Stimulated activated CD4-positive, alpha-beta T cell treated with anti-CD3 and anti-CD28 coated beads, Interleukin-1b, Interleukin-23, amount 100 ng/mL, for 4 hours (primary cell): ENCODE measurements at places on chromosomes 2 and 18.

DNA sequence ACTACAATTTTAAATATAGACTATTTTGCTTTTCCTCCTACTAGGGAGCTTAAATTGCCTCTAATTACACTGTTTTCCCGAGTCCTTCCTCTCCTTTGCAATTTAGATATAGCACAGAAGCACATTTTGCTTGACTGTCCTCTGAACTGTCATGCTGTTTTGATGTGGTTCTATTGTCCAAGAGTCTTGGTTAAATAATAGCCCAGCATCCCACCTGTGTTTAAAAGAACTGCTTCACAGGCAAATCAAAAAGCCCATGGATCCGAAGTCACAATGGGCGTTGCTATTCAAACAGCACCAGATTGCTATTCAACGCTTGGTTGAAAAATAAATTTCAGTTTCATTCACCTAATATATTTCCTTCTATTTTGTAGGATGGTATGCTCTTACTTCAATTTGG is 22.3 kb upstream of the ACTR3 start:
- no peak for DNase-seq

DNA sequence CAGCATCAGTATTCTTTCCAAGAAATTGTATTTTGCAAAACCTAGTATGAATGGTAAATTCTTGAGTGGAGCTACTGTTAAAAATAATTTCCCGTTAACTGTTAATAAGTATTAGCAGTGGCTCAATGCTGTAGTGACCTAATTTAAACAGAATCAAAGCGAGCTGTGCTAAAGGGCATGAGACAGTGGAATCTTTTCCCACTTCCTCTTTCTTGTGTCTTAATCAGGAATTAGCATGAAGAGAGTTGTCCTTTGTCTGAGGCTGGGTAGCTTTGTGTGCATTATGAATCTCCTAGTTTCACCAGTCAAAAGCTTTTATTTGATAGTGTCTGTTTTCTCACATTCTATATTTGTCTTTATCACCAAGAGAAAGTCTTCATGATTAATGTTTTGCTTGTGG is 298.8 kb upstream of the GCFC2 start:
- no peak for DNase-seq

- no peak for DNase-seq
Measured at GRCh38 chr18:75130591-75131328, 78.2 kb downstream of the PTGR3 start.

GRCh38 chr2:112944971-112945370 is 32.8 kb upstream of the IL36G start:
- no peak for DNase-seq

DNA sequence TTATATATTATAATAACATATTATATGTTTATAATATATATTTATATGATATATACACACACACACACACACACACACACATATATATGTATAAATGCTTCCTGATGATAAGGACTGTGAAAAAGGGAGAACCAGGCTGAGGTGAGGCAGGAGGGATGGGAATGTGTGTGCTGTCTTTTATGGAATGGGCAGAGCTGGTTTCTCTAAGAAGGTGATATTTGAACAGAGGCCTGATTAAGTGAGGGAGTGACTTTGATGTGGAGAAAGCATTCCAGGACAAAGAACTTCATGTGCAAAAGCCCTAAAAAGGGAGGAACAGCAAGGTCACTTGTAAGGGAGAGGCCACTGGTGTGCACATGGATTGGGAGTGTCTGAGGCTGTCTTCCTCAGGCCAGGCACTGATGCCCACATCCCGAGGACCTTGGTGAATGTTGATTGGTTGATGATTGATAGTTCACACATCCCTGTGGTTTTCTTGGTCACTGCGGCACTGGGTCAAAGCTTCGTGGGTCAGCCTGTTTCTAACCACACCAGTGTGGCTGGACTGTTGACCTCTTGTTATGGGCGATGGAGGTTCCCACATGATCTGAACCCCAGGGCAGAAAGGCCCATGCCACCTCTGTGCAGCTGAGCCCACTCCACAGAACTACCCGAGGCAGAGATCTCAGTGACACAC is 196.9 kb downstream of the MYCN start:
- no peak for DNase-seq

GRCh38 chr2:240353086-240353798 is 82.2 kb upstream of the GPC1 start:
- no peak for DNase-seq

DNA sequence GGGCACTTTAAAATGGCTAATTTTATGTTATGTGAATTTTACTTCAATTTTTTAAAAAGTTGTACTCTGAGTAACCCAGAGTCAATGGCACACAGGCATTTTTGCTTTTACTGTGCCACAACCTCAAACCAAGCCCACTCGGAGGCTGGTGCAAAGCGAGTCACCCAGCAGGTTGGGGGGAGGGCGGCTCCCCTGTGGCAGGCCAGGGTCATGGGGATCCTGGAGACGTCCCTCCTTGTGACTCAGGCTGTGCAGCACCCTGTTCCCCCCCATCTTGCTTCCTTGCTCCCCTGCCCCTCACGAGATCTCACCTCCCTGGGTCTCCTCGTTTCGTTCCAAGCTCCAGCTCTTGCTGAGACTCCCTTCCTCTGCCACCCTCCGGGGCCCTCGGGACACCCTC is 58.6 kb downstream of the POMC start:
- no peak for DNase-seq

- DNase-seq, result no peak
Measured at GRCh38 chr2:182592691-182593393, 123.2 kb upstream of the DNAJC10 start.

GRCh38 chr2:233976690-233977294 is 59.6 kb downstream of the TRPM8 start:
- no peak for DNase-seq

GRCh38 chr2:109238580-109238979 is 109.6 kb downstream of the SH3RF3 start:
- DNase-seq, result no peak

DNA sequence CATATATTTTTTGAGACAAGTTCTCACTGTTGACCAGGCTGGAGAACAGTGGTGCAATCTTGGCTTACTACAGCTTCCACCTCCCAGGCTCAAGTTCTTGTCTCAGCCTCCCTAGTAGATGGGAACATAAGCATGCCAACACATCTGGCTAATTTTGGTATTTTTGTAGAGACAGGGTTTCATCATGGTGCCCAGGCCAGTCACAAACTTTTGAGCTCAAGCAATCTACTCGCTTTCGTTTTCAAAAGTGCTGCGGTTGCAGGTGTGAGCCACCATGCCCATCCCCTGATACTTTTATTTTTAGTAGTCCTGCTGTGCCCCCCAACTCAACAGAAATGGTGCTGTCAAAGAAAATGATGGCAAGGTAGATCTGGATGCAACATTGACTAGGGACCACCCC is 1127.3 kb downstream of the SUCLG1 start:
- no peak for DNase-seq

- DNase-seq, result no peak
Measured at GRCh38 chr2:240917009-240917683, 11.0 kb downstream of the CROCC2 start.

- DNase-seq, result no peak
Measured at GRCh38 chr18:14942275-14942674, 194.3 kb downstream of the ANKRD30B start.

- no peak for DNase-seq
Measured at GRCh38 chr18:72819050-72819449, 48.7 kb downstream of the NETO1 start.

- DNase-seq, result no peak
Measured at GRCh38 chr2:180761224-180761623, 219.2 kb upstream of the UBE2E3 start.

GRCh38 chr18:32422978-32423740 is 47.5 kb downstream of the GAREM1 start:
- DNase-seq, result no peak

GRCh38 chr2:172472446-172473033 is 45.2 kb downstream of the ITGA6 start:
- no peak for DNase-seq

- no peak for DNase-seq
Measured at GRCh38 chr2:186918495-186918894, 69.5 kb upstream of the ZSWIM2 start.

GRCh38 chr2:179340678-179341077 is 76.0 kb upstream of the SESTD1 start:
- DNase-seq, result no peak

DNA sequence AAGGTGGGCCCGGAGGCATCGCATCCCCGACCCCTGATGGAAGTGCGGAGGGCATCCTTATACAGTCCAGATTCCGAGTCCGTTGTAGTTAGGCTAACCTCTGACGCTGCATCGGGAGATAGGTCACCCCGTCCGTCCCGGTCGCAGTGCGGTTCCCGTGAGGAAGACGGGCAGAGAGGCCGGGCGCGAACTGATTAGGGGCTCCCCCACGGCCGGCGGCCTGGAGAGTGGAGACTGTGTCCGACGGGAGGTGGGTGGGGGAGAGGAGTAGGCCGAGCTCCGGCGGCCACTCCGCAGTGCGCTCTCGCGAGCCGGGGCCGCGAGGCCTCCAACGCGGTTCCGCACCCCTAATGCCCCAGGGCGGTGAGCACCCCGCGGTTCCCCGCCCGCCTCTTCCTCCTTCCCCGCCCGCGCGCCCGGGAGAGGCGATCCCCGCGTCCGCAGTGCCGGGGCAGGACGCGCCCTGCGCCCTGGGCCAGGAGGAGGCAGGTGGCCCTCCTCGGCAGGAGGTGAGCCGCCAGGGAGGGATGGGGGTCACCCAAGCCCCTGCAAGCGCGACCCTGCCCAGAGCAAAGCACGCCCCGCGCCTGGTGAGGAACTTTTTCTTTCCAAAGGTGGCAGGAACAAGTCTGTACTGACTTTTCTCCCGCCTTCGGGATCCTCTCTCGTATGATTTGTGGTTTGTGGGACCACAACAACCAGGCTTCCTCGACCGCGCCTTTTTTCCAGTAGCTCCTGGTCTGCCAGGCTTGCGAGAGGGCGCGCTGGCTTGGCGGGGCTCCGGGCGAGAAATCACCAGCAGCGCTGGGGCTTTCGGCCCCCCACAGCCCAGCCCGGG is 1.4 kb upstream of the SP5 start:
- DNase-seq, result no peak

GRCh38 chr18:990197-990596 is 85.5 kb downstream of the ADCYAP1 start:
- no peak for DNase-seq

- no peak for DNase-seq
Measured at GRCh38 chr2:206707164-206707701, 11.0 kb downstream of the DYTN start.

DNA sequence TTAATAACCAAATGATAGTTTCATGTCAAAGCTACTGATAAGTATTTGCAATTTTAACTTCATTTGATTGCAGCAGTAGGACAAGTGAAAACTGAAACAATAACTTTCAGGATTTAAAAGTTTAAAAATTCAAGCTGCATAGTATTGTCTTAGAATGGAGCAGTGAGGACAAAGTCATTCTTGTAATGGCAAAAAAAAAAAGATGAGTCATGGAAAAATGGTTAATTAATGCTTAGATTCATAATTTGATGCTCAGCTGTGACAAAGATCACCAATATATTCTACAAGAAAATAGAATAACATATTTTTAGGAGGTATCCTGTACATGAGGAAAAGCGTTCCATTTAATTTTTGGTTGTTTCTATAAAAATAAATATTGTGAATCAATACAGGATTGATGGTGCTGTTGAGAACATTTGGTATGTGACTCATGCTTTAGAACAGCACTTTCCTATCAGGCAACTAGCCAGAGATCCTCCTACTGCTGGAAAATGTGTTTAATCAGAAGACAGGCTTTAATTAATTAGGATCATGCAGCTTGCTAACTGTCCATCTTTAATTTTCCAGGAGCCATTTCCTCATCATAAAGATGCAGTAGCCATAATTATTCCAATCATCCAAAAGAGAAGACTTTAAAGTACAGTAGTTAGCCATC is 239.0 kb upstream of the MMADHC start:
- DNase-seq, result no peak

GRCh38 chr2:113068706-113069485 is 1.1 kb downstream of the IL1F10 start:
- no peak for DNase-seq

- DNase-seq, result no peak
Measured at GRCh38 chr2:220185766-220186305, 558.4 kb downstream of the SLC4A3 start.

GRCh38 chr2:12170121-12170520 is 423.7 kb downstream of the LPIN1 start:
- no peak for DNase-seq

DNA sequence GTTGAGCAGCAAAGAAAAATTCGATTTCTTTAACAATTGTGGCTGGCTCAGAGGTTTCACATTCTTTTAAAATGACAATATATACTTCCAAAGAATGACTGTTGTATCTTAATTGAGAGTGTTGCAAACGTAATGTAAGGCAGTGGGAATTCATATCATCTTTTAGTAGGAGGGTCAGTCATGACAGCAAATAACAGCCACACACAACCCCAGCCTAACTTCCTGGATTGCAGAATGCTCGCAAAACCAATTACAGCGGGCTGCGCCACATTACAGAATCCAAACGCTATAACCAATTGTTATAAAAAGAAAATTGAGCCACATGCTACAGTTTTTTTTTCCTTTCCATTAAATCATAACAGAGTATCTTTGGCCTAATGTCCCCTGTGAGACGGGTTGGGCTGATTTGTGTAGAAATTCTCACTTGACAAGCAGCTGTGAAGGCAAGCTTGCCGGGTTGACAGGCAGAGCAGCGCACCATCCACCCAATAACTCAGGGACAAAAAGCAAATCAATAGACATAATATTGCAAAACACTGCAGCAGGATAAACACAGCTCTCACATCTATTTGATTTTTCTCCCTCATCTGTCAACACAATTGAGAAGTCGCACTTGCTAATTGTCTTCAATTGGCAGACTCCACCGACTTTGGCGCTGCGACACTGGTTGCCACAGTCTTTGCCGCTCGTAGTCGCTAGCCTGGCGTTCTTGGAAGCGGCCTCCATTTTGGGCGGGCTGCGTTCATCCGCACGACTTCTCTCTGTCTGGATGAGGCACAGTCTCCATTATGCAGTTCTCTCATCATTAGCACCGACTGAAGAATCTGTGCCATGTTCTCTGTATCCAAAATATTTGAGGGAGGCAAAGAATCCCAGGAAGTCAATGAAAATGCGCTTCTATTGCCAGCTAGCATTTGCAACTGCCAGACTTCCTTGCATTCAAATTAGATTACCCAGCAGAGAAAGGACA is 95.0 kb upstream of the CCDC68 start:
- no peak for DNase-seq

DNA sequence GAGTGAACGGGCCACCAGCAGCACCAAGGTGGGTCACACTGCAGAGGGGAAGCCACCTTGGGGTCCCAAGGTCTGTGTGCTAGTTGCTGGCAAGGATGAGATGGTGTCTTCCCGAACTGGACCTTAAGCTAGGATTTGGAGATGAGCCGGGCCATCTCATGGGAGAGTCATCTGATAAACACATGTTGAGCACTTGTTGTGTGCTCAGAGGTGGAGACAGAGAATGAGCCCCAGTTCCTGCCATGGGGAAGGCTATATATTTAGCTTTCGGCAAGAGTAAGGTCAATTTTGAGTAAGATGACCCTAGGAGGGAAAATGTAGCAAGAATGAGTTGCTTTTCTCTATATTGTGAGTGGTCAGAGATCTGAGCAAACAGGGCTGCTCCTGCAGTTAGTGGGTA is 41.4 kb upstream of the RPL31 start:
- no peak for DNase-seq

GRCh38 chr2:227477291-227477690 is 5.3 kb downstream of the AGFG1 start:
- DNase-seq, result no peak

GRCh38 chr18:41745166-41746049 is 209.6 kb upstream of the PIK3C3 start:
- DNase-seq, result no peak
